Cortex of kidney (tissue), 1 donor: ENCODE measurements at places on chromosomes 12 and 14.

DNA sequence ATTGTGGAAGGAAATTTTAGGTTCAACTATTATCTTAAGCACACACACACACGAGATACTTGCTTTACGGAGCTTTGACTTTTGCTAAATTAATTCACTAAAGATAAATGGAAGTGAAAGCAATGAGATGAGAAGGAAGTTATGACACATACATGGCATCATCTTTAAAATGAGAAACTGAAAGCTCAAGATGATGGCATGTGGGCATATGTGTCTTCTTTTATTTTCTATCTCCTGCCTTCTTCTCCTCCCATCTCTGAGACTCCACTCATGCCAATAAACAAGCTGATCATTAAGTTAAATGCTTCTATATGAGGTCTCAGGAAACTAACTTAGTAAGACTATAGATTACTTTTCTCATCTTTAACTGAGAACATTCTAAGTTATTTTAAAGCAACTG lies 216.7 kb downstream of the MED13L start:
- DNase-seq, result no peak

- DNase-seq, result no peak
Measured at GRCh38 chr14:77026930-77027537, 1.5 kb downstream of the IRF2BPL start.

DNA sequence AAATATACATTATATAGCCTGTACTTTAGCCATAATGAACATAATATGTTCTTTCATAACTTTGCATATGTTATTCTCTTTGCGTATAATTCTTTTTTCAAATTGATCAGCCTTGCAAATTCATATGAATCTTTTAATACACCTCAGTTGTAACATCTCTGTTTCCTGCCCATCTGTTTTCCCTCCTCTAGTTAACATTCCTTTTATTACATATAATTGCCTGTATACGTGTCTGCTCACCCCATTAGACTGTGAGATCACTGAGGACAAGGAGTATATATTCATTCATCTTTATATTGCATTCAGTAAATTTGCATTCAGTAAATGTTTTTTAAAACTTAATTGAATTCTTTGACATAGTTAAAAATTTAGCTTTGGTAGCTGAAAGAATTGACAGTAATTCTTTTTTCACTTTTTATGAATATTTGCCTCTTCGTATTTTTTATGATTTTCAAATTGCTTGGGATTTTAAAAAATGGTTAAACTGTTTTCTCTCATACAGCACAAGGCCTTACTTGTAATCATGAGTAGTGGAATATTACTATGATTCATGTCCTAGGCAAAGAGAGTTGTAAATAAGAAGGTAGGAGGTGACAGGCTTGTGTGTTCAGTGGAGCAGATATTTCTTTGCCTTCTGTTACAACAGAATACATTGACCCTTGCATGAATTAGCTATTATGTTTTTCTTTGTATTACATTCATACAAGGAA lies 32.8 kb upstream of the KLHL42 start:
- no peak for DNase-seq

DNA sequence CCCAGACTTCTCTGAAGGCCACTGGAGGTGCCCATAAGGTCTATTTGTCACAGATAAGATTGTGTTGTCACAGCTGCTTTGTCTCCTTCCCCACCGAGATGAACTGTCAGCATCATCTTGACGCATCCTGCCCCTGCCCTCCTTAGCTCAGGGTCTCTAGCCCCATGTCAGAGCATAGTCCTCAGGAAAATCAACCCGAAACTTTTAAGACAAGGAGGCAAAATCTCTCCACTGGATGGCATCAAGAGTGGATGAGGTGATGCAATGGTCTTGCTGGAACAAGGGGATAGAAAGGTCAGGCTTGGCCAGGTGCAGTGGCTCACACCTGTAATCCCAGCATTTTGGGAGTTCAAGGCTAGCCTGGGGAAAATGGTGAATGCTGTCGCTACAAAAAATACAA lies 8.2 kb downstream of the KRT79 start:
- DNase-seq, result no peak

- DNase-seq, result no peak
Measured at GRCh38 chr12:2691006-2691344, 103.8 kb upstream of the FKBP4 start.

- DNase-seq, result no peak
Measured at GRCh38 chr12:44091948-44092606, 256.2 kb downstream of the TMEM117 start.

- no peak for DNase-seq
Measured at GRCh38 chr14:69153873-69154270, 953 bp upstream of the DCAF5 start.

DNA sequence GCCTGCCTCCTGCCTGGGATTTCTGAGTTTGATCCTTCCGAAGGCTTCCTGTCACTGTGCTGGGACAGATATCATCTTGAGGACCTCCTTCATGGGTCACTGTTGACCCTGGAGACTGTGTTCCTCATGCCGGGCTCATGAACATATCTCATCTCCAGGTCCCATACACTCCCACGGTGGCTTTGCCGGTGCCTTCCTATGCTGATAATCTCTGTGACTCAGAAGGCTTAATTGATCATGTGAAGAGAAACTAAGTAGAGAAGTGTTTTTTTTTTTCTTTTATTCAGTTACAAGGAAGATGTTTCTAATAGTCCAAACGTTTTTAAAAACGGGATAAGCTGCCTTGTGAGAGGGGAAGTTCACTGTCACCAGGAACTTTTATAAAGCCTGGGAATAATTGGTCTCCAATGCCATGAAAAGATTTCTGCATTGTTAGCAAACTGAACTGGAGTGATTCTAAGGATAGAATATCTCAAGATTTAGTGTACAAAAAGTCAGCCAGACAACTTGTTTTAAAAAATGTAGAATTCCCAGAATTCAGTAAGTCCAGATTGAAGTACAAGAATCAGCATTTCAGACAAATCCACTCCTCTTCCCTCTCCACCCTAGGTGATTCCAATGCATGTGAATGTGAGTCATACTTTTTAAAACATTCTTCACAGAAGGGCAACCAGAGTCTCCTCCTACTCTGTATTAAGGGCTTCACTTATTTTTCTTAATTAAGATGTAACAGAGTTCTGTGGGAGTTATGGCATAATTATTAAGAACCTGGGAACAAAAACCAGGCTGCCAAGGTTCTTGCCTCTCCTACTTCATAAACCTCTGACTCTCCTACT lies 139.8 kb upstream of the LGR5 start:
- no peak for DNase-seq

GRCh38 chr12:78324234-78324633 lies 493.5 kb downstream of the NAV3 start:
- no peak for DNase-seq

DNA sequence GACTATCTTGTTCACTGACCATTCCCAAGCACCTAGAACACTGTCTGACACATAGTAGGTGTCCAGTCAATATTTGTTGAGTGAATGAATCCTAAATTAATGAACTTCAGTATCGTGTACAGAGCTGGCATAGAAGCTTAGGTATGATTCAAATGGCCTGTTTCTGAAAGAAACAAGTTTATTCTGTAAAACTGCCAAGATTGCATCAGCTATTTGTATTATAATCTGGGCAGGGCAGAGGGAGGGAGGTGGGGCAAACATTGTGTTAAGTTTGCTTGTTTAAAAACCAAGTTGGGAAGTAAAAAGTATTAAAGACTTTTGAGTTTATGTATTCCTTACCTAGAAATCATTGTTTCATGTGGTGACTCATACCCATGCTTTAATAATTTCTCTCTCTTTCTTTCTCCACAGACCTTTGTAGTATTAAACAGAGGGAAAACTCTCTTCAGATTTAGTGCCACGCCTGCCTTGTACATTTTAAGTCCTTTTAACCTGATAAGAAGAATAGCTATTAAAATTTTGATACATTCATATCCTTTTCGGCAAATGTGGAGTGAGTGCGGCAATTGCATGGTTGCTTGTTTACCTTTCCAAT lies 92.8 kb downstream of the SCN8A start:
- no peak for DNase-seq

DNA sequence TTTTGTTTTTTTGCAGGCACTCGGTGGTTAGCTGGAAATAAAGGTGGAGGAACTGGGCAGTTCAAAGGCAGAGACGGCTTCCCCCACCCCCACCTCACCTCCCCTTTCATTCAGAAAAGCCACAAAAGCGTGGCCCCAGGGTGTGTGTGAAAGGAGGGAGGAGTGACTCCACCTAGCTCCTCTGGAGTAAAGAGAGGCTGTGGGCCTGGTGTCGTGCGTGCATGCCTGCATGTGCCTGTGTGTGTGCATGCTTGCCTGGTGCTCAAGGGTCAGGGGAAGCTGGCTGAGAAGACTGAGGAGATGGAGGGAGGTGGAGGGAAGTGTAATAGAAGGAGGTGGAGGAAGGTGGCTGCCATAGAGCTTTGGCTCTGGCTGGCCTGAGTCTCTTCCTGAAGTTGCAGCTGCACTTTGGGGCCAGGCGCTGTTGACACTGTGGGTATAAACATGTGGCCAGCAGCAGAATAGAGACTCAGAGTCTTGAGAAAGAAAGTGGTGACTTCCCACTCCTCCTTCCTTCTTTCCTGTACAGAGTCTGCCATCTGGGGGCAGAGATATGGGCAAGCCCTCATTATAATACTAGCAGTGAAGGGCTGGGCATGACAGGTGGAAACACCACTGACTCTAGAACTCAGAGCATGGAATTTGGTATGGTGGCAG lies 36.9 kb upstream of the SINHCAF start:
- no peak for DNase-seq

- DNase-seq, result no peak
Measured at GRCh38 chr14:29648045-29648444, 279.6 kb downstream of the PRKD1 start.
